ENCODE measurements at places on chromosomes 5 and 9.
A peak's percentile ranks its signal among the peaks of the same experiment; 100 is the strongest.

- DNase-seq: peak; percentile 41
Measured at GRCh38 chr9:123339666-123340510, 16.1 kb upstream of the CRB2 start.

GRCh38 chr5:75438722-75439121, 72.7 kb downstream of the CERT1 start:
- no peak for DNase-seq

DNA sequence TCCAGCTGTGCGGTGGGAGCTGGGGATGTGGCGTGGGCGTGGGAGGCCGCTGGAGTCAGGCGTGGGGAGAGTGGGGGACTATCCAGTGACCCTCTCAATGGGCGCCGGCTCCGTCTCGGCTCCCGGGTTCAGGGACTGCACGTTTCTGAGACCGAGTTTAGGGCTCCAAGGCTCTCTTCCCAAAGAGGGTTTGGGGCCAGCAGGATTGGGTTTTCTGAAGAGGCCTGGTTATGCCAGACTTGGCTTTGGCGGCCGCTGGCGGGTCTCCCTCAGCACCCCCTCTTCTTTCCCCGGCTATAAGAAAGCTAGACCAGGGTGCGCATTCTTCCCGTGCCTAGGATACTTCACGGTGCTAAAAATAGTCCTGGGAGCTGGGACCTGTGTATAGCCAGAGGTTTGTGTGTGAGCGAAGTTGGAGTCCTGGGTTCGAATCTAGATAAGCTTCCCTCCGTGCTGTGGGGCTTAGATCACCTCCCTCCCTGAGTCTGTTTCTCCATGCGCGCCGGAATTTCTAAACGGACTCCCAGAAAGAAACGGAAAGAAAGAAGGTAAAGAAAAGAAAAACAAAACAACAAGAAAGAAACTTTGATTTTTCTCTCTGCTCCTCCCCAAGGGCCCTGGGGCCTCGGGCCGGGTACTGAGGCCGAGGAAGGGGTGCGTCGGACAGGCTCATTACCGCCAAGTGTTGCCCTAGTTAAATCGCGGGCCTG, 5.0 kb downstream of the HAND1 start:
- no peak for DNase-seq

DNA sequence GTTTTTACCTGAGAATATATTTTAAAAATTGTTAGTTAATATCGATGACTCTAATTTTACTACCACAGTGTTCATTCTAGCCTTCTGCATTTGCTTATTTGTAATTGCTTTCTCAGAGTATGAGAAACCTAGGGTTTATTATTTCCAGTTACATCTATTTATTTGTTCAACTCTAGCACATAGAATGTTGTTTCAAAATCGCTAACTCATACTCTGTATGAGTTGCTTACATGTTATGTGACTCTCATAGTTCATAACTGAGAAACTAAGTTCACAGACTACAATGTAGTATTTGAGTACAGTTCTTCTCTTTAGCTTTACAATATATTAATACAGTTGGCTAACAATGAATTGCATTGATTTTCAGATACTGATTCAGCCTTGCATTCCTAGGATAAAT, 103.2 kb downstream of the MACROH2A1 start:
- no peak for DNase-seq

DNA sequence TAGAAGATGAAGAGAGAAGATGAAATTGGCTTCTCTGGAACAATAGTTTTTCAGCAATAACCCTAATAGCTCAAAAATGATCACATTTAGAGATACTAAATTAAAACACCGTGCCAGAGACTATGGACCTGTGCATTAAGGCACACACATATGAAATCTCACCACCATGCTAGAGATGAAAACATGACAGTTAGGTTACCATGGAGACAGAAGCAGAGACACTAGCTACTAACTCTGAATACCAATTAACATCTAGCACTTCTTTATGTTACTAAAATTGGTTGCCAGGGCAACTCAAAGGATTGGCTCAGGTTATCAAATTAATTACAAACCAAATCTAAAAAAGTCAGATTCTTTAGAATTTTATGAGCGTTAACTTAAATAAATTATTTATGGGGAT, 337.7 kb downstream of the PLK2 start:
- no peak for DNase-seq

GRCh38 chr5:4068171-4068570, 472.5 kb downstream of the IRX1 start:
- no peak for DNase-seq

GRCh38 chr5:29017501-29017900, 1979.1 kb upstream of the CDH9 start:
- DNase-seq: no peak

GRCh38 chr5:60961685-60962084, 16.7 kb downstream of the NDUFAF2 start:
- DNase-seq: no peak

GRCh38 chr5:172497591-172498255, 43.4 kb upstream of the SH3PXD2B start:
- DNase-seq: no peak

DNA sequence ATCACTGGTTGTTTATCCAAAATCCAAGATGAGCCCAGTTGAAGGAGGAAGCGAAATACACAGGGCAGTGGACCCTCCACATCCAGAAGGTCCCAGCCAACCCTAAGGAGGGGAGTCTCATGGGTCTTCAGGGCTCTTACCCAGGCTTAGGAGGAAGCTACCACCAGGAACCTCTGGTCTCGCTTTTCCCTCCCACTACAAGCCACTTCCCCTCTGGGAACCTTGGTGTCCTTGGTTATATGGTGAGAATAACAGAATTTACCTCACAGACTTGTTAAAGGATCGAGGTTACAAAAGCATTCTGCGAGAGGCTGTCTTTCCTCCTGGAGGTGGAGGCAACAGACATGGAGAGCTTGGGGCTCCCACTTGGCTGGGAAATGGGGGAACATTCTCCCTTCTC, 3.4 kb downstream of the HIGD2A start:
- no peak for DNase-seq

- DNase-seq: no peak
Measured at GRCh38 chr5:93587597-93588351, 4.8 kb downstream of the NR2F1 start.

DNA sequence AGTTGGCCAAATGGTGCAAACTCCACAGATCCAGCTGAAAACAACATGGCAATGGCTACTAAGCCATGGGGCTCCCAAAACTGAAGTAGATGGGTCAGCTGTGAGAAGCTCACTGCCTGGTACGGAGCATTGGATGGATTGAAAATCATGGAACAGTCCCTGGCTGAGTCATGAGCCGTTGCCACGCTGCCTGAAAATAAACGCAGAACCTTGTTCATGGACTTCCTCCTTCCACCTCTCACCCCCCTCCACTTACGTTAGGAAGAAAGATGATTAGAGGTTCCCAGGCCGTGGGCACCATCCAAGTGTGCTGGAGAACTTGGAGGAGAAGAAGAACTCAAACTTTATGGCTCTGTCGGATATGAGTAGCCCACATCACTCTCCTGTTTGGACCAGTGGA, 6.8 kb upstream of the DIPK1B start:
- DNase-seq: no peak

GRCh38 chr9:21828853-21829410, 26.5 kb downstream of the MTAP start:
- no peak for DNase-seq

GRCh38 chr9:91302831-91303230, 58.9 kb downstream of the AUH start:
- DNase-seq: no peak

DNA sequence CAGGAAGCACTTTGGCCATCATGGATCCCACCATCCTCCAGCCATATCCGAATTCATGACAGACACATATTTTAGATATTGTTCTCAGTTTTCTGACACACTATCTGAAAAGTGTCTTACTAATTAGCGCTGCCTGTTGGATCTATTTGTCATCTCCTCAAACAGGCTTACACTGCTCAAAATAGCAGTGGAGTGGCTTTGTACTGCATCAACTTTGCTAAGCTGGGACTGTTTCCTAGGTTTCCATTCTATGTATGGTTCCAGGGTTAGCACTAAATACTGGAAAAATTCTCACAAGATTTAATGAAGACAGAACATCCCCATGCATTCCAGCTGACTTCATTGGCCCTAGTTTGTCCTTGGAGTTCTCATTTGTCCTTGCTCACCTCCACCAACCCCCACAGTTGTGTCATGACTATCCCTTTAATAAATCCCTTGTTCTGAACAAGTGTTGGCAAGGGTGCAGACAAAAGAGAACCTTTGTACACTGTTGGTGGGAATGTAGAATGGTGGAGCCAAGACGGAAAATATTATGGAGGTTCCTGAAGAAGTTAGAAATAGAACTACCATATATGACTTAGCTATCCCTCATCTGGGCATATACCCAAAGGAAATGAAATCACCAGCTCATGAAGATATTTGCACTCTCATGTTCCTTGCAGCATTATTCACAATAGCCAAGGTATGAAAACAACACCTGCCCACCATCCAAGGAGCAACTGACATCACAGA, 136.5 kb upstream of the RAI14 start:
- no peak for DNase-seq

DNA sequence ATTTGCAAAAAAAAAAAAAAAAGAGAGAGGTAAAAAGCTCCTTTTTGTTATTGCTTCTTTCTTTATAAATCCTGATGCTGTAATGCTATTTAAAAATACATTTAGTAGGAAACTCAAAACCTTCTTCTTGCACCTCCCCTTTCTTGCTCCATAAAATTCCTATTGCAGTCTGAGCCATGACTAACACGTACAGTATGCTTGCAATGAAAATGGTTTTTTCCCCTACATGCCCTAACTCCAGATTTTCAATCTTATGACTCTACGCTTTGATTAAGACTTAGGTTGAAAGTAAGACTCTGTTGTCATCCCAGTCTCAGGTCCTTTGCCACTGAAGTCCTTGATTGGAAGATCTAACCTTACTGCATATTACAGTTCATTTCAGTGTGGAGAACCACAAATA, 23.9 kb downstream of the FGF10 start:
- no peak for DNase-seq

GRCh38 chr9:17578911-17579793, at the start of gene SH3GL2:
Gene SH3GL2, plus strand, starts transcription at chr9:17579066.
- DNase-seq: peak; percentile 17

GRCh38 chr5:39453606-39454005, 28.8 kb upstream of the DAB2 start:
- DNase-seq: no peak

GRCh38 chr5:89929173-89929572, 480.4 kb downstream of the CETN3 start:
- DNase-seq: no peak

GRCh38 chr5:72818866-72819534, 2.5 kb downstream of the TNPO1 start:
- peak; percentile 56 for DNase-seq

- DNase-seq: no peak
Measured at GRCh38 chr5:137622850-137623249, 113.0 kb downstream of the KLHL3 start.

- no peak for DNase-seq
Measured at GRCh38 chr5:65305913-65306312, 175.8 kb downstream of the ADAMTS6 start.

DNA sequence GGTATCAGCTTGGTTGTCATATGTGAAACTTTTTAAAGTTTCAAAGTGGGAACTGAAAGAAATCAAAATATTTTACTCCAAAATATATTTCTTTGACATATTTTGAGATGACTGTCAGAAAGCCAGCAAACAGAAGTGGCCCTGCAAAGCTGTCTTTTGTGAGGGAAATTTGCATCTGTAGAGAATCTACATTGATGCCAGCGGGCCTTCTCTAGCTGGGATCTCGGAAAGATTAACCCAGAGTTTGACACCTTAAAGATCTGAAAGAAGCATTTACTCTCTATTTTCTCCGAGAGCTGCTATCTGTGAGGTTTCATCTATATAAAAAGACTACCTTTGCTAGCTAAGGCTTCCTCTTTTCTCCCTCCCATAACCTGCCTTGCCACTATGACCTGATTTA, 303.6 kb downstream of the FBXL17 start:
- no peak for DNase-seq

DNA sequence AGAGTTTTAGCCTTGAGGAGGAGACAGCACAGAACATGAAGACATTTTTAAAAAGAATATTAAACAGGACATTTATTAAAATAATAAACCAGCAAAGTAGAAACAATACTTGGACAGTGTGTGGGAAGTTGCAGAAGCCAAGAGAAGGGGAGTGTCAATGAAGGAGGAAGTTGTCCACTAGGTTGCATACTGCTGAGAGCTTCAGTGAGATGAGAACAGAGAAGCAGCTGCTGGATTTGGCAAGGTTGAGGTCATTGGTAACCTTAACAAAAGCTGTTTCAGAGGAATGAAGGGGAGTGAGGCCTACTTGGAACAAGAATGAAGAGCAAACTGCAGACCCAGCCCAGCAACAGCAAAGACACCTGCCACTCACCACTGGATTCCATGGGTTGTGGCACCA, 11.4 kb downstream of the BHMT start:
- DNase-seq: no peak

GRCh38 chr5:86780018-86780417, 162.3 kb downstream of the COX7C start:
- DNase-seq: no peak

- DNase-seq: no peak
Measured at GRCh38 chr9:72441848-72442607, 77.0 kb upstream of the ZFAND5 start.

GRCh38 chr9:29203244-29203930, 1630.1 kb upstream of the C9orf72 start:
- DNase-seq: no peak

GRCh38 chr9:134562146-134562849, 79.3 kb upstream of the COL5A1 start:
- no peak for DNase-seq

GRCh38 chr5:112657804-112658203, 79.9 kb upstream of the APC start:
- no peak for DNase-seq

GRCh38 chr5:41410307-41410706, 100.1 kb downstream of the PLCXD3 start:
- no peak for DNase-seq

DNA sequence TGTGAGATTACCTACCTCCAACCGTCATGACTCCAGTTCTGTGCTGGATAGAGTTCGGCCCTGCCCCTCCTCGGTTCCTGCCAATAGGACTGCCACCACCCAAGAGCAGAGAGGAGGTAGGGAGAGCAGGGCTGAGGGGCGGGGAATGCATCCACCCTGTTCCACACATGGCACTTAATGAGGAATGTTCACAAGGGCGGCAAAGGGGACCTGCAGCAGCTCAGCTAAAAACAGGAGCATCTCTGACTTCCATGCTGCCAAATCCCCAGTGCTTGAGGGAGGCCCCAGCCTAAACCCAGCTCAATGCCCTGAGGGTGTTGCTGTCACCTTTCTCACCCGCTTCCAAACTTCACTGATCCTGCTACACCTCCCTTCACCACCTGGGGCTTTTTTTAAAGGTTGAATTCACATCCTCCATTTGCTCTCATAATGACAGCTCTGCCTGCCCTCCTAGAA, 7.8 kb upstream of the DELE1 start:
- no peak for DNase-seq

DNA sequence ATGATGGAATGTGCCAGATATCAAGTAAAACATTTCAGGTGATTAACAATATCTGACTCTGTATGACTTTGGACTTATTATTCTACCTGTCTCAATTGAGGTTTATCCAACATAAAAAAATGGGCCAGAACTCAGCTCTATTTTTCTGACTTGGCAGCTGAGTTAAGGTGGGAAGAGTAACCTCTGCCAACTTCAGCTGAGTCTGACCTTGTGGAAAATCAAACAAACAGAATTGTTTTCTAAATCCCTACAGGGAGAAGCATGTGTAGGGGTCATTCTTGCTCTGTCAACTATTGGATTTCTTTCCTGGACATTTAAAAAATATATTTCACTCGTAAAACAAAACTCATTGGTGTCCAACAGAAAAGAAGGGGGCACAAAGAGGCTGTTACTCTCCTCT, 139.4 kb upstream of the TLR4 start:
- DNase-seq: no peak

GRCh38 chr9:2059274-2059929, 44.3 kb downstream of the SMARCA2 start:
- no peak for DNase-seq

Measured in Jurkat, Clone E6-1 (cell line).